A549 (cell line): ENCODE measurements at places on chromosomes 3 and 15. TPM values are rescaled to one million over a fixed set of nuclear protein-coding genes. Genes with fewer than 3 reads are reported as not detected.

GRCh38 chr3:184332370-184333090, 4.9 kb upstream of the FAM131A start:
- DNase-seq, result no peak

GRCh38 chr15:43132830-43133429, 456 bp upstream of the TMEM62 start:
- DNase-seq, result no peak

The ZIC4 gene
- not detected in 3 replicates for polyA plus RNA-seq

The HCN4 gene
- polyA plus RNA-seq, result 0.09 to 0.12 TPM (median 0.09 TPM) in 3 replicates

The THAP10 gene
- 5.4 to 6.8 TPM (median 6.1 TPM) in 3 replicates for polyA plus RNA-seq

- no peak for DNase-seq
Measured at GRCh38 chr15:70633991-70634390, 129.4 kb downstream of the UACA start.

The ALDH1A2 gene
- 0.22 to 0.35 TPM (median 0.25 TPM) in 3 replicates for polyA plus RNA-seq

- DNase-seq, result no peak
Measured at GRCh38 chr3:154701055-154701454, 271.1 kb upstream of the GPR149 start.

The FBXW12 gene
- polyA plus RNA-seq, result not detected in 3 replicates

- no peak for DNase-seq
Measured at GRCh38 chr3:146087116-146087515, 73.9 kb downstream of the PLOD2 start.

DNA sequence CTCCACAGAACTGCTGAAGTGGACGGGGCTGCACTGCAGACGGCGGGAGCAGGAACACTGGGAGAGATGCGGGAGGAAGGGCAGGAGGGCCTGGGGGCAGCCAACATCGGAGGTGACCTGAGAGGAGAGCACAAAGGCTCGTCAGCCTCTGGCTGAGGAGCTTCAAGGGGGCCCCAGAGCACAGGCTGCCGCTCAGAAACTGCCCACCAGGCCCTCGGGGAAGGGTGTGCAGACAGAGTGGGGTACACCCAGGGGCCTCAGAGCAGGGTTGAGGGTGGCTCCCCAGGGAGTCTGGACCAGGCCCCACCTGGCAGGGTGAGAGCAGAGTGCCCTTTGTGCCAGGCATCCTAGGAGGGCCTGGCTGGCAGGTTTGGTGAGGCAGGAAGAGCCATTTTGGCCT, 14.7 kb upstream of the RHO start:
- DNase-seq, result no peak

DNA sequence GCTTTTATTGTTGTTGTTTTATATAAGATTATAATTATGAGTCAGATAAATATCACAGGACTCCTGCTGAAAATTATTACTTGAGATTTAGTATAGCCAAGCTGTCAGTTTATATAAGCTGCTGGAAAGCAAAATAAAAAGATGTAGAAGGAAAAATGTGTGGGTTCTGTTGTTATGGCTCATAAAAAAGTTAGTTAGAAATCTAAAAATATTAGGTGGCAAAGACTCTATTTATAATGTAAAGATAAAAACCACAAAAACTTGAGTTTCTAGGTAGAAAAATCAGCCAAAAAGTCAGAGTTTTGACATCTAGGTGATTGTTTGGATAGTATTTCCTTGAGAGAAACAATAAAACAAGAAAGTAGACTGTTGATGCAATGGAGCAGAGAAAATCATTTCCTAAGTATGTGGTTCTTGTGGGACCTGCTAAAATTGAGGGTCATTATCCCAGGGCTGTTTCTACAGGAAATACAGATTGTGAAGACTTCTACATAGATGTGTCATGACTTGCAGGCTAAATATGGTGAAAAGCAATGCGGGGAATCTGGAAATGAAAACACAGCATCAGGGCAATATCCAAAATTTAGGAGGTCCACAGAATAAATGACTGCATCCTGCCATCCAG, 1109.6 kb upstream of the CADM2 start:
- no peak for DNase-seq

GRCh38 chr3:186137051-186137685, 28.3 kb upstream of the ETV5 start:
- no peak for DNase-seq

GRCh38 chr3:7700977-7701376, 800.6 kb upstream of the LMCD1 start:
- no peak for DNase-seq

The MESP1 gene
- polyA plus RNA-seq, result 2.3 to 2.8 TPM (median 2.7 TPM) in 3 replicates

The GPX1 gene
- 247 to 301 TPM (median 271 TPM) in 3 replicates for polyA plus RNA-seq

GRCh38 chr3:167996514-167996913, 99.2 kb downstream of the GOLIM4 start:
- DNase-seq, result no peak

The FMN1 gene
- polyA plus RNA-seq, result 0.45 to 0.61 TPM (median 0.53 TPM) in 3 replicates

- no peak for DNase-seq
Measured at GRCh38 chr3:14570864-14571263, 30.7 kb upstream of the GRIP2 start.

DNA sequence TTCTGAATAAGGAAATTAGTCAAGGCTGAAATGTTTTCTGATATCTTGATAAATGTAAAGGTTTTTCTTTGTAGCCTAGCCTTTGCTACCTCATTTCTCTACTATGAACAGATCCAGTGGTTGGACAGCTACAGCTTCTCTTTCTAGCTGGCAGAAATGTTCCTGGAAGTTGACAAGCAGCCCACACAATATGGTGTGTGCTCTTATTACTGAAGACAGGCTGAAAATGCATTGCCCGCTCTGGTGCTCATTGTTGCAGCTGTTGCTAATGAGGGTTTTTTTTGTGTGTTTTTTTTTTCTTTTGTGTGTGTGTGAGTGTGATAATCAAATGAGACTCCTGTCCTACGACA, 844.3 kb upstream of the SEMA6D start:
- DNase-seq, result no peak

DNA sequence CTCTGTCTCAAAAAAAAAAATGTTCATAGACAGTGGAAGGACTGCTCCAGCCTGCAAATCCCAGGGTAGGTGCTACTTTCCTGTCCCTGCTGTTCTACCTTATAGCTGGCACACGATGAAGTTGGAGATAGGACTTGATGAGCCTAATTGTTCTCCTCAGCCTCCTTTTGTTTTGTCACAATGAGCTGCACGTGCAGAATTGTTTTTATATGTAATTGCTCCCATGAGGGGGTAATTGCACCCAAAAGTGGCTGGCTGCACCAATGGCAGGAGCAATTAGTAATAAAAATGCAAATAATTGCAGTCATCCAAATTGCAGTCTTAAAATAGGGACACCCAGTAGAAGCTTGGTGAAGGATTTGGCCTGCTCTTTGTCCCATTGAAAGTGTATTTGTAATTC, 63.0 kb upstream of the PFN2 start:
- no peak for DNase-seq

DNA sequence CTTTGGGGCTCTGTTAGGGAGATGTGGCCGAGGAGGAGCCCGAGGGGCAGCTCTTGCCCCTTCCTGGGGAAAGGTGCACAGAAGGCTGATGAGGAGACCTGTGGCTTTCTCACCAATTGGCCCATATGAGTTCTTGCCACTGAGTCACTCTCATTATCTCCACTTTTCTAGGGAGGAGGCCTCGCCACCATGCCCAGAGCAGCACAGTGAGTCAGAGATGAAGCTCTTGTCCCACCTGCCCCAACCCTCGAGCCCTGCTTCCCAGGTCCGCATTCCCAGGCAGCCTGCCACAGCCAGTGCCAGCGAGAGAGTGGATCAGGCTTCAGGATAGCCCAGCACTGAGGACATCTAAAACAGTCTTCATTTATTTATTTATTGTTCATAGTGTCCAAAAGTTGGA, 53.5 kb downstream of the AMOTL2 start:
- no peak for DNase-seq

- DNase-seq, result peak; percentile 69
Measured at GRCh38 chr15:65870889-65871533, 1.7 kb downstream of the RAB11A start.

The SLC12A1 gene
- polyA plus RNA-seq, result not detected in 3 replicates

DNA sequence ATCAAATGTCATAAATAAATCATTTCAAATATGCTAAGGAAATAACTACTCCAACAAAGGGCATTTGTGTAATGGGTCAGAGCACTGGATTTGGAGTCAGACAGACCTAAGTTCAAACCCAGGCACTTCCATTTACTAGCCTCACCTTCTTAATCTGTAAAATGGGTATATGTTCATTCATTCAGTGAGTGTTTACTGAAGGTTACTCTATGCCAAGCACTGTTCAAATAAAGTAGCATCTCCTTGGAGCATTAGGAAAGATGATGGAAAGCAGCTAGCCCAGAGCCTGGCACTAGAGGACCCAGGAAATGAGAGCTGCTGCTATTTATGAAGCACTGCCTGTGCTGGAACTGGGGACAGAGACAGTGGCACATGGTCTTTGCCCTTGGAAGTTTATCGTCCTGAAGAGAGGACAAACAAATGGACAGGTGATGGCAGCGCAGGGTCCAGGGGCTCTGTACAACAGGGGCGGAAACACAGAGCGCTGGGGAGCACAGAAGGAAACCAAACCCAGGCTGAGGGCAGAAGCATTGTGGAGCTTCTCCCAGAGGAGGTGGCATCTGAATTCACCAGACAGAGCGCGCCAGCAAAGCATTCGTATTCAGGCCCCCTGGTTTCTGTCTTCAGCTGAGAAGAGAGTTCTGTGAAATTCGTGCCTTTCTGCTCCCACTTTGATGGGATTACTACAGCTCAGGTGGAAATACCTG, 19.0 kb downstream of the TM4SF4 start:
- no peak for DNase-seq

DNA sequence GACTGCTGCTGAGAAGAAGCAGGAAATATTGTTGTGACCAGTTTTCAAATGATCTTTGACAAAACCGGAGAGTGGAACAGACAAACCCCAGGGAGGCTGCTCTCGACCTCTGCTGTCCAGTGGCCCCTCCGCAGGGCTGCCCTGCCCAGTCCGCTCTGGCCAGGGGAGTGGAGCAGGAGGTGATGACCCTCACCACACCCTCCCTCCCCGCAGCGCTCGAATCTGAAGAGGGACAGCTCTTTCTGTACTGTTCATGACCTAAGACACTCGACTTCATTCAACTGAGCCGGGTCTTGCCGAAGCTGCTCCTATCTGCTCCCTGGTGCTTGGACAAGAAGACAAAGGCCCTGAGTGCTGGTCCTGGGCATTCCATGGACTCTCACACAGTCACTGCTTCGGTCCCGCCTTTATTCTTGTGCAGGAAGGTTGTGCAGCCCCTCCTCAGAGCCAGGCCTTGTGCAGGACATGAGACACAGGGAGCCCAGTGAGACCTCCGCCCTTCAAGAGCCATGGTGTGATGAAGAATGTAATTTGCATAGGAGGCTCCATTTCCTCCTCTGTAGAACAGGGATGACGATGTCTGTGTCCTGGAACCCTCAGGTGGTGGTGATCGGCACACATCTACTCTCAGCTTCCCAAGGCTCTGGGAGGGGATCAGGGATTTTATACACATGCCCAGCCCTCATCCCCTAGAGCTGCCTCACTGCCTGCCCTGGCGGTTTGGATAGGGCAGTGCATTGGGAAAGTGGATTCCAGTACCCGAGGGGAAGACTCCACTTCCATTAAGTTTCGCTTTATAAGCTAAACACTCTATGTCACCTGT, 97.1 kb upstream of the PRR20G start:
- no peak for DNase-seq

The SAXO2 gene
- polyA plus RNA-seq, result 1.8 to 2.5 TPM (median 2.2 TPM) in 3 replicates

- DNase-seq, result no peak
Measured at GRCh38 chr3:152938974-152939636, 104.2 kb downstream of the P2RY1 start.

DNA sequence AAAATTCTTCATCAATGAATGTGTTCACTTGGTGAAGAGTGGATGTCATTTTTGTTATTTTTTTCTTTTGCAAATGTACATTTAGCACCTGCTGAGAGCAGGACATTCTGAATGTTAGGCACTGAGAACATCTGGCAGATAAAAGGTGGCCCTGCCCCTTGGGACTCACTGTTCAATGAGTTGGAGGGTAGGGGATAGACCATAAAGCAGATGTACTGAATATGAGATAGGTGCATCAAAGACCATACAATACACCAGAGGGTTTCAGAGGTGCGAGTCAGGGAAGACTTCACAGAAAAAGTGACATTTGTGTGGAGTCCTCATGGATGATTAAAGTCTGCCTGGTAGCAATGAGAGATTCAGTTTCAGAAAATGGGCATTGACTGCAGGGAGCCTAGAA, 34.2 kb downstream of the EEFSEC start:
- DNase-seq, result no peak

- DNase-seq, result no peak
Measured at GRCh38 chr3:69738859-69739203, 433 bp upstream of the MITF start.

DNA sequence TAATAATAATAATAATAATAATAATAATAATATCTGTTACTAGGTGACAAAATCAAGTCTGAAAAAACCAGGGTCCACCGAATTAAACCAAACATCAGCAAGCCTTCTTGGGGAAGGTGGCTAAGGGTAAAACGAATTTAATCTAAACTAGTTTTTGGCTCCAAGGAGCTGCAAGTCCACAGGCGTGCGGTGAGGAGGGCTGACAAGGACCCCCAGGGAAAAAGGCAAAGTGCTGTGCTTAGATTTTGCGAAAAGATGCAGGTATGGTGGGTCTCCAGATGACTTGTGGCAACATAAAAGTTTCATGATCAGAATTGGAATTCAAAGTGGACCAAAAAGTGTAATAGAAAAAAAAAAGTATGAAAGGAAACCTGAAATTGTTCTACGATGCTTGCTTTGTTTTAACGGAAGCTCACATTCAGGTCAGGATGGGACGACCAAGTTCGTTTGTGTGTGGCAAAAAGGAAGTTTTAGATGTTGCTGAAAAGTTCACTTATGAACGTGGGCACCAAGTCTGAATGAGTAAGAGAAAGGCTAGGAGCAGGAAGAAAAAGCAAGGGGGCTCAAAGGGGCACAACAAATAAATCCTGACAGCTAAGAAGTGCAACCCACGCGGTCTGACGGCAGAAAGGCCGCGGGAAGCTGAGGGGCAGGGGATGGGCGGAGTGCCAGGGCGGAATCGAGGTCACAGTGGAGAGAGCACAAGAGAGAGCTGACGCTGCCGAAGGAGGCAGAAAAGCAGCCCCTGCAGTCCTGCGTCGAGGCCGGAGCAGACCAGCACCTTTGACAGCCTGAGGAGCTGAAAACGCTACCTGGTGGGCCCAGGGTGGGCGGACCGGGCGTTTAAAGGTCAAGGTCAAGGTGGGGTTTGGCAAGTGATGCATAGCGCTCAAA, 1.1 kb downstream of the WDR82 start:
- DNase-seq, result peak; percentile 38

DNA sequence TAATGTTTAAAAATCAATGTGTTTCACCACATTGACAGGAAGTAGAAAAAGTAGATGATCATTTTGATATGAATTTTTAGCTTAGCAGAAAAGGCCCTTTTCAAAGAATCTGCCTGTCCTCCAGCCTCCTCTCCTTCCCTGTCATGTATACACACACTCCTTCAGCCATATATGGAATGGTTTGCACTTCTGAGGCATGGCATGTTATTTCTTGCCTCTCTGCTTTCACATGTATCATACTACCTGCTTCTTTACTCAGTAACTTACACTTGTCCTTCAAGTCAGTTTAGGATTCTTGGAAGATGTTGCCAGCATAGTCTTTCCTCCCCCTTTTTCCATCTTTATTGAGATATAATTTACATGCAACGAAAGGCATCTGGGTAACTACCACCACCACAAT, 79.0 kb downstream of the REC114 start:
- no peak for DNase-seq

- no peak for DNase-seq
Measured at GRCh38 chr3:121269389-121269788, 276.4 kb downstream of the POLQ start.

The HDC gene
- 0.07 to 0.18 TPM (median 0.09 TPM) in 3 replicates for polyA plus RNA-seq

The BLOC1S6 gene
- polyA plus RNA-seq, result 30.9 to 32.1 TPM (median 31.8 TPM) in 3 replicates

- no peak for DNase-seq
Measured at GRCh38 chr3:52317208-52318000, 1.3 kb downstream of the DNAH1 start.
